ENCODE measurements at places on chromosomes 3 and 15.

- DNase-seq = no peak
Measured at GRCh38 chr15:95446854-95447253, 883.6 kb upstream of the NR2F2 start.

- no peak for DNase-seq
Measured at GRCh38 chr3:115697263-115698053, 74.1 kb downstream of the GAP43 start.

DNA sequence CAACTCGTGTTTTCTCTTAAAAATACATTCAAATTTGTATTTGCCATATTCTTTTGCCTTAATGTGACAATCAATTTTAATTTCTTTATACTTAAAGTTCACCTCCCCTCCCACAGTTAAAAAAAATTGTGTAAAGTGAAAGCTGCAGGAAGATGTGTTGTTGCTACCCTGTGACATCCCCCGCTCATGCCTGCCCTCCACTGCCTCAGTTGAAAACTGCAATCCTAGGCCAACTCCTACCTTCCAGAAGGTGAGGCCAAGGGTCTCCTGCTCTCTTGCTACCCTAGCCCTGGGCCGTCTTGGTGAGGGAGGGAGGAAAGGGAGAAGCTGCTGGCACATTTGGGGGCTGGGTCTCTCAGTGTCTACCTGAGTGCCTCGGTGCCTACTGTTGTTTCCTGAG lies 57.0 kb upstream of the CMTM7 start:
- DNase-seq = peak; percentile 58

- no peak for DNase-seq
Measured at GRCh38 chr3:134364936-134365765, 9.1 kb downstream of the AMOTL2 start.

DNA sequence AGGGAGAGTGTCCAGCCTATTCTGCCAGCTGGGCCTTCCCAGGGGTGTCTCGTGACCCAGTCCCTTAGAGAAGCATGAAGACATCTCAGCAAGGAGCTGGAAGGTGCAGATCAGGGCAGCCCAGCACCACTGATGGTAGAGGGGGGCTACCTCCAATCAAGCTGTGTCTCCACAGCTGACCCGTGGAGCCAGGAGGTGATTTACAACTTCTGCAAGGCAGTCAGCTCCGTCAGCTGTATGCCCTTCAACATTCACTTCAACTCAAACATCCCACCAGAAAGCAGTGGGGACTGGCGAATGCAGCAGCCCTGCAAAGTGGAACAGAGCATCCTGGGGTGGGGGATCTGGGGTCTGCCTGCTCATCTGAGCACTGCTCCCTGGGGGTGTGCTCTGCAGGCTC lies 32.6 kb upstream of the FRG2C start:
- no peak for DNase-seq

DNA sequence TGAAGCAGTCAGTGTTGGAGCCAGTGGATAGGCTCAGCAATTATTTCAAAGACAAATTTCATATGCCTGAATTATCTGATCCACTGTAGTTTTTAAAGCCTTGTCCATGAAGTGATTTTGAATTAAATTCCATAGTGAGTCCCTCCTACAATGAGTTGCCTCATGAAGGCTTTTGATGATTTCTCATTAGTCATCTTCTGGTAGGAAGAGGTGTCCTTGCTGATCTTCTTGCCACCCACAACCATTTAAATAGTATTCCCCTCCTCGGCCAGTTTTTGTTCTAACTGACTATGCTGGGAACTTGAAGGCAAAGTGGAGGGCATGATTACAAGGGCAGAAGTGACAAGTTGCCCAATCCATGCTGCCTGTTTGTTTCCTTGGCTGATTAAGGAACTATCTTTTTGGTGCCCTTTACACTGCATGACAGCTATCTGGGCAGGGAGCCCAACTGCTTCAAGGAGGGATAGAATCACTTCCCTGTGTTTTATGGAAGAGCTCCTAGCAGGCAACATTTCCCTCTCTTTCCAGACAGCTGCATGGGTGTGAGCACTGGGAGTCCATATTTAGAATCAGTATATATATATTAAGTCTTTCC lies 617.5 kb downstream of the ZPLD1 start:
- DNase-seq = no peak
